SJCRH30 (cell line): ENCODE measurements at places on chromosomes 2 and 18.

DNA sequence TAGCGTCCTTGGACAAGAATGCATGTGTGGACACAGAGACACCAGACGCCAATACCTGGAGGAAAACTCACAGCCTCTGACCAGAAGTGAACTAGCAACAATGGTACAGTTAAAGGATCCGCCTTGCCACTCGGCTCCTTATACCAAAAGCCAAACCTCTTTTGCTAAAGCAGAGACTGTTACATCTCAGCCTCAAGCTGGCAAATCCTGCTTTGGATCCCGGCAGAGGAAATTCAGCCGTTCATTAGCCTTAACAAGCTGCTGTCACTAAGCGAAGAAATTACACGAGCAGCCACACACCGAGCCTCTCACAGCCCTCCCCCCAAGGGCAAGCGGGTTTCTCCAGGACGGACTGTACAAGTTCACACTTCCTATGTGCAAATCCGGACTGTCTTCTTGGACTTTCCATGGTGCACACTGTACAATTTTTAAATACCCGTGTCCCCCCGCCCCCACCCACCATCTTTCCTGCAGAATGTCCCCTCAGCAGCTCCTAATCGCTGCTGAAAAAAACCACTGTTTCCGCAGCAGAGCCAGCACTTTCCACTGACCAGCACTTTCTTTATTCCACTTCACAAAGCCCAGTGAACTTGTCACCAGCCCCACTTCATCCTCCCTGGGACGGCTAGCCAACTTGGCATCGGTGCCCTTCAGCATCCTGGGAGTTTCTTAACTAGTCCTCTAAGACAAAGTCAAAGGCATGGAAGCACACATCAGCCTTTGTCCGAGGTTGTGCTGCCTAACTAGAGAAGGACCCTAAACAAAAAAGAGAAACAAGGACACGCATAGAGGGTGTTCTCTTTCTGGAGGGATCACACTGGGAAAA, 1.5 kb downstream of the KLF7 start:
- H3K36me3 ChIP-seq = no peaks in the 10 kb centered on the region
- peak; percentile 43 for DNase-seq
- H3K4me1 ChIP-seq = peaks cover 13% of the 10 kb centered on the region; the same call in 1 of the 2 replicates
- peak overlapping the region; percentile 96 for H3K4me3 ChIP-seq
- H3K27me3 ChIP-seq = no peaks in the 10 kb centered on the region
- peak overlapping the region; percentile 11; the same call in 1 of the 2 replicates for H3K27ac ChIP-seq

- H3K27ac ChIP-seq = no peak overlapping the region
- H3K36me3 ChIP-seq = no peaks in the 10 kb centered on the region
- H3K27me3 ChIP-seq = no peaks in the 10 kb centered on the region
- no peaks in the 10 kb centered on the region for H3K4me1 ChIP-seq
- no peak overlapping the region for H3K4me3 ChIP-seq
Observed at GRCh38 chr2:112938904-112939303, 27.9 kb downstream of the IL37 start.

GRCh38 chr2:202634556-202635427, at the start of gene FAM117B:
Gene FAM117B (plus strand): TSS chr2:202634969. CDS start chr2:202635188, 219 bp downstream.
- peak within 1 kb of the TSS; percentile 99 for H3K4me3 ChIP-seq
- H3K27me3 ChIP-seq = no peaks in the 10 kb centered on the region
- H3K27ac ChIP-seq = peak within 1 kb of the TSS; percentile 57
- H3K36me3 ChIP-seq = no peaks in the 10 kb centered on the region
- H3K4me1 ChIP-seq = peaks cover 7% of the 10 kb centered on the region; the same call in 1 of the 2 replicates
- peak; percentile 98 for DNase-seq

DNA sequence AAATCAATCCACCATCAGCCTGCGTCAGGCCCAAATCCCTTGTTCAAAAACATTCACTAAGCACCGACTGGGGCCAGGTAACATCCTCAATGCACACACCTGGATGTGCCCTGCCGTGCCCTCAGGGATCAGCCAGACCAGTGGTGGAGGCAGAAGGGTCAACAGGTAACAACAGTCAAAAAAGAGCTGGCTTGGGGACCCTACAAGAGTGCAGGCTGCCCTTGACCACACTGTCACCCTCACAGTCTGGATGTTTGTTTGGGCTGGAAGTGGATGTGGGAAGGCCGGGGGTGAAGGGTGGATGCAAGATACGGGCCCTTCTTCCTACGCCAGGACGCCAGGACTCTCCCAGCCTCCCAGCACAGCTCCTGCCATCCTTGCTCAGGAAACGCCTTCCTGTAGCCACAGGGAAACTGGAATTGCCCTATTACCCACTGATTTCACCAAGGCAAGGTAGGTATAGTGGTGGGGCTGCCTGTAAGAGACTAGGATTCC, 2.7 kb downstream of the BIN1 start:
- H3K4me3 ChIP-seq = no peak overlapping the region
- no peaks in the 10 kb centered on the region for H3K36me3 ChIP-seq
- DNase-seq = no peak
- H3K27me3 ChIP-seq = no peaks in the 10 kb centered on the region

GRCh38 chr2:145975406-145975805, 1455.5 kb upstream of the ZEB2 start:
- no peaks in the 10 kb centered on the region for H3K36me3 ChIP-seq
- no peak overlapping the region for H3K27ac ChIP-seq
- H3K27me3 ChIP-seq = no peaks in the 10 kb centered on the region
- DNase-seq = peak; percentile 16
- peaks cover 18% of the 10 kb centered on the region for H3K4me1 ChIP-seq

DNA sequence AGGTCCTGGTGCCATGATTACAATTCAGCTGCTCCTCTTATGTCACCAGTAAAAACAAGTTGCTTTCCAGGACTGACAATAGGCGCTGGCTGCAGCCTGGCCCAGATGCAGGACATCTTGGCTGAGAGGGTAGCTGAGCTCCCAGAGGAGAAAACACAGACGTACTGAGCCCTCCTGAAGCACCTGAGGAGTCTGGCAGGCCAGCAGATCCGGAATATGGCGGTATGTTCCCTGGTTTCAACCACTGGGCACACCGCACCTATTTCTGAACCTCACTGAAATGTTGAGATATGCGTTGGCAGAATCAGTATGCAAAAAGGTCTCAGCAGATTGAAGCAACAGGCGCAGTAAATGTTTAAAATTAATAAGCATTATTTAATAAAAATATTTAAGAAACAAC, 73.1 kb upstream of the BZW1 start:
- 0 out of 2 replicates have a peak, but pooled peaks cover 3% of the 10 kb centered on the region for H3K27me3 ChIP-seq
- no peaks in the 10 kb centered on the region for H3K4me1 ChIP-seq
- H3K27ac ChIP-seq = no peak overlapping the region
- no peak for DNase-seq
- no peaks in the 10 kb centered on the region for H3K36me3 ChIP-seq

- H3K27me3 ChIP-seq = no peaks in the 10 kb centered on the region
- no peak overlapping the region for H3K4me3 ChIP-seq
- H3K36me3 ChIP-seq = no peaks in the 10 kb centered on the region
- DNase-seq = no peak
- H3K4me1 ChIP-seq = no peaks in the 10 kb centered on the region
- no peak overlapping the region for H3K27ac ChIP-seq
Observed at GRCh38 chr2:115874427-115874826, 1432.0 kb downstream of the DPP10 start.

DNA sequence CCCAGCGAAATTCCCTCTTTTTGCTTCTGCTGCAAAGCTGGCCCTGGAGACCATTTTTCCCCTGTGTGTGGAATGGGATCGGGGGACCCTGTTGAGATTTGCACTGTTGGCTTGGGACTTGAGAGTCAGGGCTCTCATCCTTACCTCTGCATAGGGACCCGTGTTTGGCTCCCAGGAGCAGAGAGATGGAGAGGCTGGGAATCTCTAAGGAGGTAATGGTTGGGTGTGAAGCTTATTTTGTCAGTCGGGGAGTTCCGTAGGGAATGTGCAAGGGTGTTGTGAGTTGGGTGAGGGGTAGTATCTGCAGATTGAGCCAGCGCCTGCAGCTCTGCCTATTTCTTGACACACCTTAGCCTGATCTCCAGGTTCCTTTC, 4.5 kb downstream of the GATA6 start:
- no peak for DNase-seq
- H3K27ac ChIP-seq = no peak overlapping the region
- H3K4me3 ChIP-seq = no peak overlapping the region
- H3K4me1 ChIP-seq = no peaks in the 10 kb centered on the region
- no peaks in the 10 kb centered on the region for H3K27me3 ChIP-seq
- H3K36me3 ChIP-seq = no peaks in the 10 kb centered on the region

GRCh38 chr2:15926252-15926651, 14.1 kb upstream of the MYCN start:
- H3K27me3 ChIP-seq = no peaks in the 10 kb centered on the region
- no peak overlapping the region for H3K27ac ChIP-seq
- no peaks in the 10 kb centered on the region for H3K36me3 ChIP-seq
- H3K4me1 ChIP-seq = peaks cover 33% of the 10 kb centered on the region
- no peak overlapping the region for H3K4me3 ChIP-seq
- DNase-seq = no peak

GRCh38 chr2:43890855-43891254, 52.1 kb downstream of the ABCG8 start:
- DNase-seq = no peak
- peaks cover 21% of the 10 kb centered on the region for H3K4me1 ChIP-seq
- H3K27ac ChIP-seq = peak overlapping the region; percentile 69; the same call in 1 of the 2 replicates
- no peak overlapping the region for H3K4me3 ChIP-seq
- no peaks in the 10 kb centered on the region for H3K27me3 ChIP-seq

- H3K36me3 ChIP-seq = no peaks in the 10 kb centered on the region
- no peak overlapping the region for H3K4me3 ChIP-seq
- no peak overlapping the region; the same call in 1 of the 2 replicates for H3K27ac ChIP-seq
- H3K27me3 ChIP-seq = no peaks in the 10 kb centered on the region
- H3K4me1 ChIP-seq = peaks cover 14% of the 10 kb centered on the region; the same call in 1 of the 2 replicates
- DNase-seq = no peak
Observed at GRCh38 chr2:213187386-213187785, 36.0 kb upstream of the IKZF2 start.

GRCh38 chr2:69946351-69947324, 14.8 kb downstream of the ASPRV1 start:
- peaks cover 6% of the 10 kb centered on the region; the same call in 1 of the 2 replicates for H3K4me1 ChIP-seq
- DNase-seq = no peak
- no peaks in the 10 kb centered on the region for H3K36me3 ChIP-seq
- no peaks in the 10 kb centered on the region; the same call in 1 of the 2 replicates for H3K27me3 ChIP-seq
- H3K27ac ChIP-seq = no peak overlapping the region

- H3K27me3 ChIP-seq = no peaks in the 10 kb centered on the region
- H3K4me3 ChIP-seq = no peak overlapping the region
- no peaks in the 10 kb centered on the region for H3K4me1 ChIP-seq
- no peak for DNase-seq
- peaks cover 13% of the 10 kb centered on the region; the same call in 1 of the 2 replicates for H3K36me3 ChIP-seq
Observed at GRCh38 chr2:61419570-61419969, 51.3 kb downstream of the USP34 start.

GRCh38 chr2:88059979-88060906, 4.7 kb upstream of the KRCC1 start:
- H3K4me1 ChIP-seq = 0 out of 2 replicates have a peak, but pooled peaks cover 3% of the 10 kb centered on the region
- no peaks in the 10 kb centered on the region for H3K27me3 ChIP-seq
- no peak for DNase-seq
- no peak overlapping the region for H3K27ac ChIP-seq
- H3K36me3 ChIP-seq = peaks cover 2% of the 10 kb centered on the region; the same call in 1 of the 2 replicates

- H3K4me1 ChIP-seq = peaks cover 9% of the 10 kb centered on the region
- H3K27me3 ChIP-seq = no peaks in the 10 kb centered on the region
- H3K36me3 ChIP-seq = peaks cover 3% of the 10 kb centered on the region; the same call in 1 of the 2 replicates
- no peak for DNase-seq
- H3K27ac ChIP-seq = no peak overlapping the region
Observed at GRCh38 chr2:48328159-48328809, 201.7 kb upstream of the STON1 start.

DNA sequence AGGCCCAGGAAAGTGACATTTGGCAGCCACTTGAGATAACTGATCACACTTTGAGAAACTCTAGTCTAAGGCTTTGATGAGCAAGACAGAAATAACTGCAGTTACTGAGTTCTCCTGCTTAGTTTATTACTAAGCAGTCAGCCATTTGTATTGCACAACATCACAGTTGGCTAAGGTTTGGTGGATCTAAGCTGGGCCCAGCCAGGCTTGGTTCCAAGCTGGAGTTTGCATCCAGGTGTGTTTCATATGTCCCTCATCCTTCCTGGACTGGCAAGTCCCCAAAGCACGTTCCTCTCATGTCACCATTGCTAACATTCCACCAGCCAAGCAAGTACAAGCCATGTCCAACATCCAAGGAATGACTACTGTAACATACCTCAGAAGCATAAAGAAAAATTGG, 71.3 kb upstream of the ZNF532 start:
- peaks cover 13% of the 10 kb centered on the region; the same call in 1 of the 2 replicates for H3K4me1 ChIP-seq
- no peaks in the 10 kb centered on the region for H3K36me3 ChIP-seq
- no peak for DNase-seq
- H3K4me3 ChIP-seq = no peak overlapping the region
- peak overlapping the region; percentile 45; the same call in 1 of the 2 replicates for H3K27ac ChIP-seq
- no peaks in the 10 kb centered on the region for H3K27me3 ChIP-seq

DNA sequence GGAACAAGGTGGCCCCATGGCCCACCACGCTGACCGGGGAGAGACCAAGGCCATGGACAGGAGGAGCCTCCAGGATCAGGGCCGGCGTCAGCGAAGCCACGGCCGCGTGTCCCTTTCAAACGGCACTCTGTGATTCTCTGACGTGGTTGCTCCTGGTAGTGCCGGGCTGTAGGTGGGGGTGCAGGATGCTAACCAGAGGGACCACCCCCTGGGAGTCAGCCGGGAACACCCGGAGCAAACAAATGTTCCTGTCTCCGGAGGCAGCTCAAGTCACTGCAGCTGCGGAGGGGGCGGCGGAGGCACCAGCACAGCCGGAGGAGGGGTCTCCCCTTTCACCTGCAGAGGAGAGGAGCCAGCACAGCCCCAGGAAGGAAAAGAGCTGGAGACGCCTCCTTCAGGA, 750.6 kb upstream of the SALL3 start:
- H3K4me1 ChIP-seq = no peaks in the 10 kb centered on the region
- H3K36me3 ChIP-seq = no peaks in the 10 kb centered on the region
- no peak overlapping the region for H3K27ac ChIP-seq
- H3K27me3 ChIP-seq = no peaks in the 10 kb centered on the region

DNA sequence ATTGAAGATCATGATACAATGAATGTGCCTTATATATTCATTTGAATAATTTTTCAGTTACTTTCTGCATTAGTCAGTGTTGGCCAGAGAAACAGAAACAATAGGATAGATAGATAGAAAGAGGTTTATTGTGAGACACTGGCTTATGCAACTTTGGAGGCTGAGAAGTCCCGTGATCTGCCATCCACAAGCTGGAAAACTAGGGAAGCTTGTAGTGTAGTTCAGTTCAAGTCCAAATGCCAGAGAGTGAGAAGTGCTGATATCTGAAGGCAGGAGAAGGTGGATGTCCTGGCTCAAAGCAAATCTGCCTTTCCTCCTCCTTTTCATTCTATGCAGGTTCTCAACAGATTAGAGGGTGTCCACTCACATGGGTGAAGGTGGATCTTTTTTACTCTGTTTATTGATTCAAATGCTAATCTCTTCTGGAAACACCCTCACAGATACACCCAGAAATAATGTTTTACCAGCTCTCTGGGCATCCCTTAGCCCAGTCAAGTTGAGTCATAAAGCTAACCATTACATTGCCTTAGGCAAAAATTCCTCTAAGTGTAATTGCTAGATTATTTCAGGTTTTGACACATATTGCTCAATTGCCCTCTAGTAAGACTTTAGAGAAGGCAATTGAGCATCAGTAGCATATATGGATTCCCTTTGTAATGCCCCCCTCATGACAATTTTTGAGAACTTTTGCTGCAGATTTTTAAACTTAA, 341.4 kb downstream of the LPIN1 start:
- no peaks in the 10 kb centered on the region for H3K27me3 ChIP-seq
- H3K4me1 ChIP-seq = 0 out of 2 replicates have a peak, but pooled peaks cover 5% of the 10 kb centered on the region
- no peak overlapping the region for H3K27ac ChIP-seq
- H3K36me3 ChIP-seq = no peaks in the 10 kb centered on the region
- no peak overlapping the region for H3K4me3 ChIP-seq
